ENCODE measurements at places on chromosomes 4 and X. TPM values are rescaled to one million over a fixed set of nuclear protein-coding genes. Genes with fewer than 3 reads are reported as not detected.

DNA sequence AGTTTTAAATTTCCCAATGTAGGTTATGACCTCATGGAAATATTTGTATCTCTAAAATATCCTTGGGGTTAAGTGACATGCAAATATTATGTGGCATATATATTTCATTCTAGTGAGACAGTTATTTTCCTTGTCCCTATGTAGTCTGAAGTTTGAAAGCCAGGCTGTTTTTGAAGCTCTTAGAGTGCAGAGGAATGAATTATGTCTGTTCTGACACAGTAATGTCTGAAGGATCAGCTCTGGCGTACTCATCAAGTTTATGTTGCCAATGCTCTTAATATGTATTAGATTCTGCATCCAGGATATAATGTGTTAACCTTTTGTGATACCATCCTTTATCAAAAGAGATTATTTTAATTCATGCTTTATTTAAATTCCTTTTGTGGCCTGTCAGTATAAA lies 355.8 kb downstream of the PCDH7 start:
- no peak for DNase-seq

DNA sequence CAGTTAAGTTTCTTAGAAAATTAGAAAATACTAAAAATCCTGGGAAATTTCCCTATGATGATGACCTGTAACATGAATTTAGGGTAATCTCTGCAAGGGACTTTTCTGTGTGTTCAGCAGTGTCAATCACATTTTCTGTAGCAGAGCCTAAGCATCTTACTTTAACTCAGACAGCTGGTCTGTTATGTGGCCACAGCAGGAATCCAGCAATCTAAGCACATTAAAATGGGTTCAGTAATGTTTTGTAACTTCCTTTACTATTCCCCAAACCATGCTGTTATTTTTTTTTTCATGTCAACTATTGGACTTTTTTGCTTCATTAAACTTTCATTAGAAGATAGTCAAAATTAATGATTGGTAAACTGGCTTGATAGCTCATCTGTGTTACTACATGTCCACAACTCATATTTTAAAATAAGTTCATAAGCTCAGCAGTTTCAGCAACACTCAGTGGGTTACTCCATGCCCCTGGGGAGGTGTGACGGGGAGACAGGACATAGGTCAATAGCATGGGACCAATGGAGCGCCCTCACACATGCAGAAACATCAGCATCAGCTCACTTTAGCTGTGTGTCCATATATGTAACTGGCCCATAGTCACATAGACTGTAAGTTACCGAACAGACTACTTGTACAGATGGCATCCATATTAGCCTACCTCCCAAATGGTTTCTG lies 168.0 kb upstream of the PACRGL start:
- no peak for DNase-seq

PPEF2 gene
- total RNA-seq, result not detected

TECRL gene
- total RNA-seq, result not detected

NWD2 gene
- not detected for total RNA-seq
